Upper lobe of right lung (tissue), 1 donor: ENCODE measurements at places on chromosomes 7 and 10. TPM values are rescaled to one million over a fixed set of nuclear protein-coding genes. Genes with fewer than 3 reads are reported as not detected.

Gene MAGI2
- 12.8 TPM for total RNA-seq

Gene PRKAR2B
- 7.9 TPM for total RNA-seq

Gene HABP2
- 3.6 TPM for total RNA-seq

Gene TAS2R41
- total RNA-seq = not detected

Gene DENND2A
- 26.2 TPM for total RNA-seq

Gene GRB10
- total RNA-seq = 58.6 TPM

Gene OR2F1
- total RNA-seq = not detected

Gene FOXI2
- total RNA-seq = not detected

Gene NUTM2A
- 2.9 TPM for total RNA-seq

Gene GDF2
- not detected for total RNA-seq

Gene LRIT1
- not detected for total RNA-seq

Gene SEMA3C
- 37.2 TPM for total RNA-seq

Gene EPO
- total RNA-seq = not detected

Gene PRF1
- 32.3 TPM for total RNA-seq

Gene KLLN
- 0.41 TPM for total RNA-seq

Gene UNCX
- not detected for total RNA-seq

Gene PCDH15
- total RNA-seq = 3.2 TPM

Gene HIF1AN
- 36.8 TPM for total RNA-seq

Gene TRPV6
- total RNA-seq = 0.38 TPM

Gene ATP5MK
- 206 TPM for total RNA-seq

Gene MINDY3
- 39.2 TPM for total RNA-seq

Gene MMD2
- not detected for total RNA-seq
